ENCODE measurements at places on chromosomes 6 and 20.

- peak; percentile 38 for DNase-seq
These were observed 92.7 kb downstream of the TRERF1 start for GRCh38 chr6:42359021-42359420.

DNA sequence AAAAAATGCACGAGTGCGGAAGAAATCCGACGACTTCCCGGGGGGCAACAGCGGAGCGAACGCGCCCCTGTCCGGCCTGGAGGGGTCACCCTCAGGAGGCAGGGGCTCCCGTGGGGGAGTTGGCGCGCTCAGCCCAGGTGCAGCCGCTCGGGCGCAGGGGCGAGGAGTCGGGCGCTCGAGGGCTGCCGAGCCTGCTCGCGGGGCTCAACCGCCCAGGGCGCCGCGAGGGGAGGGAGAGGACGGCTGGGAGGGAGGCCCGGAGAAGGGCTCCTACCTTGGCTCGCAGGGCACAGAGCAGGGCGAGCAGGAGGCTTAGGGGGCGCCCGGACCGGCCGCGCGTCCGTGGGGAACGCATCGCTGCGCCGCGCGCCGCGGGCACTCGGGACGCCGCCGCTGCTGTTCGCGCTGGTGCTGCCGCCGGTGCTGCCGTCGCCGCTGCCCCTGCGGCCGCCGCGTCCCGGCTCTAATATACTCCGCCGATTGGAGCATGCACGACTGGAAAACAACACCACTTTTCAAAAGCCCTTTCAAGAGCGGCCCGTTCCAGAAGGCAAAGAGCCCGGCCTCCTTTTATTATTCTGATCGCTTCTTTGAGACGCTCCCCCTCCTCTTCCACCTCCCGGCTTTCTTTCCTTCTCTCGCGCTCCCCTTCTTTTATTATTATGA is 490 bp downstream of the JAG1 start:
- no peak for DNase-seq

- DNase-seq, result no peak
These were observed 40.5 kb downstream of the MCM8 start for GRCh38 chr20:5990946-5991345.

DNA sequence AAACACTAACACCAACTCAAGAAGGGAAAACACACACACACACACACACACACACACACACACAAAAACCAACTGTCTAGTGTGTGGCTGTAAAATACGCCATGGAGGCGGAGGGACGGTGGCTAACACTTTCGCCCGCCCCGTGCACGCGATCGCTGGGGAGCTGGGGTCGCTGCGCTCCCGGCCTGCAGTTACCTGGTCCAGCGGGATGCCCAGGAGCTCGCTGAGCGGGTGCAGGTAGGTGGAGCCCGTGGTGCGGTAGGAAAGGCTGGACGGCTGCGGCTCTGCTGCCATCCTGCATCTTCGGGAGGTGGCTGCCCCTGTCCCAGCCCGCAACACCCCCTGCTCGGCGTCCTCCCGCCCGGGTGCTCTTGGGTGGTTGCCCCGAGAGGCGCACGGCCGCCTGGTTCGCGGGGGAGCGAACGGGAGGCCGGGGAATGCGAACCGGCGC is 303 bp downstream of the MBOAT1 start:
- DNase-seq, result no peak
